Activated T-helper 1 cell treated with anti-CD3 and anti-CD28 coated beads, Interleukin-12 subunit alpha, Interleukin-12 subunit beta, Interleukin-2, Interleukin-4 antibody, amounts not matched to agents 30 ng/mL and 10 ng/mL and 1 ng/mL, durations not matched to agents 14 hours and 24 hours and 36 hours (primary cell): ENCODE measurements at places on chromosomes 4 and X.

DNA sequence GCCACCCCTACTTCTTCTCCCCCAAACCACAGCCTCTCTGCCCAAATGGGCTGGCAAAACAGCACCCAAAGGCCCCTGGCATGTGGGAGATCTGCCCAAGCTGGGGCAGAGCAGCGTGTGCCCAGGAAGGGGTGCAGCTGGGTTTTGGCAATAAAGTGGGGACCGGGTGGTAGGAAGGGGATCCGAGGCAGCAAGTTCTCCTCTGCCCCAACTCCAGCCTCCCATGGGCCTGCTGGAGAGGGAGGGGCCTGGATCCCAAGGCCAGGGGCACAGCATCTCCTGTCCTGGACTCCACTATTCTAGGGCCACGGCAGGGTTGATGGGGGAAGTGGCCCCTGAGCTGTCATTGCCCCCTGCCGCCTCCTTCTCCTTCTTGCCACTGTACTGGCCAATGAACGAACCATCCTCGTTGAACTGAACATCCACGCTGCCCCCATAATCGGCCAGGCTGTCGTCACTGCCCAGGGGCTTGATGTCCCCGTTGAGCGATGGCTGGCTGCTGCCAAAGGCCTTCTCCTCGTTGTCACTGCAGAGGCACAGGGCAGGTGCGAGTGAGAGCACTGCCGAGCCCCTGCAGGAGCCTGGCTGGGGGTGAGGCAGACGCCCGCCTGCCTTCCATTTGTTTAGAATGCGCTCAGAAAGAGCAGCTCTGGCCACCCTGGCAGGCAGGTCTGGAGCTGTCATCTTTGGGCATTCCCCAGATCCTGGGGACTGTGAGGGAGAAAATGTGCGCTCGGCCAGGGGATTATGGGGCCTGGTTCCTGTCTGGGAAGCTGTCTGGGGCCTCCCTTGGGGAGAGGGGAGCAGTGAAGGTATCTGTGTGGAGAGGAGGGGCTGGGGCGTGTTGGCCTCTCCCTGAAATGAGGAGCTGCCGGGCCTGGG, 23.4 kb downstream of the L1CAM start:
- no peak for DNase-seq

GRCh38 chr4:70488748-70489147, 16.8 kb downstream of the MUC7 start:
- no peak for DNase-seq

- DNase-seq = no peak
Measured at GRCh38 chr4:182206916-182207315, 36.3 kb upstream of the TENM3 start.

- no peak for DNase-seq
Measured at GRCh38 chr4:159237975-159238374, 135.1 kb downstream of the RAPGEF2 start.

DNA sequence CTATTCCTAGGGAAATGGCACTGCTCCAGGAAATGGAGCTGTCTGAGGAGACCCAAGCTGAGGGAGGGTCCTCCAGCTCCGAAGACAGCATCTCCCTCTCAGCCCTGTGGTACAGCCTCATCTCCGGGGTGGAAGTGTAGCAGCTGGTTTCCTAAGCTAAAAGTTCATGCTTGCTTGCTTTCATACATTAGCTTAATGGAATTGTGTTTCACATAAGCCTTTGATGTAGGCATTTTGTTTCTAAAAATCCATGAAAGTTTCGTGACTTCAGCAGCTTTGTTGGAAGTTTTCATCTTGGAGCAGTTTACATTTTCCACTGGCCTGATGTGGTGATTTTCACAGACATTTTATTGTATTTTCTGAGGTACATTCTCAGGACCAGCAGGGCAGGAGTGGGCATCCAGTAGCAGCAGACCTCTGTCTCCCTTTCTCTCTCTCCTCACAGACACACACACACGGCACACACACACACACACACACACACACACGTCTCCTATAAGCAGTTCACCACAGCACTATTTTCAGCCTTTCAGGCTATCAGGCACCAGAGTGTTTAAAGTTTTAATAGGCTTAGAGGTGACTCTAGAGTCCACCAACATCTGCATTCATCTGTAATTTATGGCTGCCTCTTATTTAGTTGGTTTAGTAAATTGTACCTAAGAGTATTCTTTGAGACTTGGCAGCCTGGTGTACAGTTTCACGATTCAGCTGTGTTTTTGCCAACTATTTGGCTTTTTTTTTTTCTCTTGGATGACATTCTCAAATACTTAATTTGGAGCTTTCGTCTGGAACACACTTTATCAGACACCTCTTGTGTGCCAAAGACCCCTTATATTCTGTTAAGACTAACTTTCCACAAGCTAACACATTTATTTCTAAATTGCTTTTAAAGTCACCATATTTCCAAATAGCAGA, 225.8 kb upstream of the SFRP2 start:
- no peak for DNase-seq

DNA sequence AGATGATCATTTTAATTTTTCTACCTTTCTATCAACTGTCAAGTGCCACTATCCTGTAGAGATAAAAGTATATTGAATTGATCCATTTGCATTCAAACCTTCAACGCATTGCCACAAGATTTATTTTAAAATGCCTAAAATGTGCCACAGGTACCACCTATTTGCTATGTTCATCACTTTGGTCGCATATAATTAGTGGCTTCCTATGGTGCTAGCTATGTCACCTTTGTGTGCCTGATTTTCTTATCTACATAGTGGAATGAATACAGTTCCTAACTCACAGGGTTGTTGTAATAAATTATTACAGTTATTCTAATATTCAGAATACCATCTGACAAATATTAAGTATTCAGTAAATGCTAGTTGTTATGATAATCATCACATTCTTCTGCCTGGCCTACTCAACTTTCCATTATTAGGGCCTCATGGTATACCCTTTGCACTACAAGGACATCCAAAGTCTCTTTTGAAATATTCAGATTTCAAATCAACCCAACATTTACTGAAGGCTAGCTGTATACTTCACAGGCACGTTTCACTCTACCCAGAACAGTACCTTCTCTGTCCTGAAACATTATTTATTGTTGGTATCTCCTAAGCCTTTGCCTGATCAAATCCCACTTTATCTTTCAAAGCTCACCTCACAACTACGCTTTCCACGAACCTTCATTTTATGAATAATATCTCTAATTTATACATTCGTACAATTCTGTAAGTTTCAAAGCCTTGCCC, 62.4 kb downstream of the ANXA10 start:
- DNase-seq = no peak

- DNase-seq = no peak
Measured at GRCh38 chr4:40648131-40648530, 18.5 kb upstream of the RBM47 start.

GRCh38 chr4:76607266-76607799, 172.3 kb downstream of the SHROOM3 start:
- no peak for DNase-seq

GRCh38 chr4:83563998-83564397, 28.1 kb downstream of the GPAT3 start:
- DNase-seq = no peak

- no peak for DNase-seq
Measured at GRCh38 chrX:97628326-97628725, 744.6 kb downstream of the RPA4 start.

DNA sequence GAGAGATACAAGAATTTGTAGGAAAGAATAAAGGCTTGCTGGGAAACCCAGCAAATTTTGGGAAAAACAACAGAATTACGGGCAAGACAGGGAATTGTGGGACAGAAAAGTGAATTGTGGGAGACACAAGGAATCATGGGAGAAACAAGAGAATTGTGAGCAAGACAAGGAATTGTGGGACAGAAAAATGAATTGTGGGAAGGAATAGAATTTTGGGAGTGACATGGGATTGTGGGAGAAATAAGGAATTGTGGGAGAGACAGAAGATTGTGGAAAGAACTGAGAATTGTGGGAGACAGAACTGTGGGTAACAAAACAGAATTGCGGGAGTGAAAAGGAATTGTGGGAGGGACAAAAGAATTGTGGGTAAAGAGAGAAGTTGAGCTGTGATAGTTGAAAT, 1.2 kb upstream of the HCCS start:
- DNase-seq = no peak
